NCI-H1930 (cell line): ENCODE measurements at places on chromosomes 7 and 10.

- no peak for DNase-seq
These were observed 1051.1 kb upstream of the AUTS2 start for GRCh38 chr7:68547181-68547580.

- no peak for DNase-seq
These were observed 174.2 kb upstream of the INHBA start for GRCh38 chr7:41877118-41877517.

DNA sequence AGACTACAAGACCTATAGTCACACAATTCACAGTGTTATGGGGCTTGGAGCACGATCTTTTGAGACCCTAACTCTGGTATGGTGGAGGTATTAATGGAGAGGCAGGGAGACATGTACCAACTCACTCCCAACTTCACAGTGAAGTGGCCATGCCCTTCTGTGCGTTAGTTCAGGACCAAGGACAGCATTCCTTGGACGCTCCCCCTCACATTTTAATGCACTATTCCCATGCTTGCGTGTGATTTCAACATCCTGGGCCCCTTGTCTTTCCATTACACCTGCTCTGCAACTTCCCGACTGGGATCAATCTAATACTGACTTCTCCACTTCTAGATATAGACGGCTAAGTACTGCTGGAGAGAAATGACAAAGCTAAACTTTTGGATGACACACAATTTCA is 72.7 kb downstream of the PLCE1 start:
- no peak for DNase-seq

DNA sequence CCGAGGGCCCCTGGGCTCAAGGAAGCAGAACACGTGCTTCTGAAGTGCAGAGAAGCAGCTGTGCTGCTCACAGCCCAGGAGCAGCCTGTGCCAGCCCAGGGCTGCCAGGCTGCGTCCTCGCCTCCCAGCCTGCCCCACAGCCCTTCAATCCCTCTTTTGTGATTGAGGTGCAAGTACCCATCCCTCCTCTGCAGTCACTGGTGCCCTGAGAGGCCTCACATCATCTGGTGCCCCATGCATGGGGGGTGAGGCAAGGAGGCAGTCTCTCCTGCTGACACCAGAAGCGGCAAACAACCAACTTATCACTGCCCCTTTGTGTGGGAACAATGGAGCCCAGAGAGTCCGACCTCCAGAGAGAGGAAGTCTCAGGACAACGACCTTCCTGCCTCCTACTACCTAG is 49.8 kb upstream of the FGFR2 start:
- no peak for DNase-seq

DNA sequence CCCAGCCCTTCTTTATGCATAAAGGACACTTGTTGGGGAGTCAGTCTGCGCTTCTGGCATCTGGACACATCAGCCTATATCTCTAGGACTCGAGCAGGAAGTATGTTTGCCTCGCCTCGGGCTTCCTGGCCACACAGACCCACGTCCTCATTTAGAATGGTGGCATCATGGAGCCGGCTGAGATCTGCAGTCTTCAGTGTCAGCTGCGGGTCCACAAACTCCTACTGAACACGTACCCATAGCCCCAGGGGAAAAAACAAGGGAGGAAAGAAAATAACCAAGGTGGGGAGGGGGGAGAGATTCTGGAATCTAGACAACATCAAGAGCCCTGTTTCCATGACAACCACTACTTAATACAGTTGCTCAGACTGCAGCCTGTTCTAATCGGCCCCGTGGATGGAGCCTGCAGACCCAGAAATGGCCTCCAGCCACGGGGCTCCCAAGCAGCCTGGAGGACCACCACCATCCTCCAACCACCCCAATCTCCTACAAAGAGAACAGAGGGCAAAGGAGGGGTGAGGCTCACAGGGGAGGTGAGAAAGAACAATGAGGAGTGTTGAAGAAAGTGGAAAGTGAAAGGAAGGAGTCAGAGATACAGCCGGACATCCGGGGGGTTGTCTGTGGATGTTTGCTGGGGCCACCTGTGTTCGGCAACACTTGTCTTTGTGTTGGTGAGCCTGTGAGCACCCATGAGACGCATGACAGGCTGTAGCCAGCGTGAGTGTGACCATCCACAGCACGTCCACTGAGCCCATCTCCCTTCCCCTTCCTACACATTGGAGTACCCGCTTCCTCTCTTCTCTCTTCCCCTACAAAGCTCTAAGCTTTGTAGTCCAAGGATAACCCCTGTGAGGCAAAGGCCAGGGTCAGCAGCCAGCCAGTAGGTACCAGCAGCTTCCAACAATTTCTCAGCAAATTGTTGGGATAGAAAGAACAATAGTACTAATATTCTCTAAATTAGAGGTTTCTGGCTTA is 141.0 kb downstream of the PLXNA4 start:
- DNase-seq, result no peak

DNA sequence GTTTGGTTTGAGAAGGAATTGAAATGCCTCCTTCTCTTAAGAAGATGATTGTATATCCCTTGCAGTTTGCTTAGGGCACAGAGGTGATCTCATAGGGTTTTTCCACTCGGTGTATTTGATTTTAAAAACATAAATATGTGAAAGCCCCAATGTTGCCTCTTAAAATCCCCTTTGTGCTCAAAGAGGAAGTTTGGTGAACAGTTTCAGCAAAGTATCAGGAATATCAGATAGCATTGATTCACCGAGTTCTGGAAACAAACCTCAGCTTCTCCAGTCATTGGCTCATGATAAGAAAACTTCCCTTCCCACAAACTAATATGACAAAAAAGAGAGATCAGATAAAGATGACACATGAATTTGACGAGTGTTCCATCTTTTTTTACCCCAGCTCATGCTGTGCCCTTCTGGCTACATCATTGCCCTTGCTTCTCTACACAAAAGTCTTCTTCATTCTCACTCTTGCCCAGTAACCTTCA is 20.1 kb upstream of the SMNDC1 start:
- DNase-seq, result no peak

DNA sequence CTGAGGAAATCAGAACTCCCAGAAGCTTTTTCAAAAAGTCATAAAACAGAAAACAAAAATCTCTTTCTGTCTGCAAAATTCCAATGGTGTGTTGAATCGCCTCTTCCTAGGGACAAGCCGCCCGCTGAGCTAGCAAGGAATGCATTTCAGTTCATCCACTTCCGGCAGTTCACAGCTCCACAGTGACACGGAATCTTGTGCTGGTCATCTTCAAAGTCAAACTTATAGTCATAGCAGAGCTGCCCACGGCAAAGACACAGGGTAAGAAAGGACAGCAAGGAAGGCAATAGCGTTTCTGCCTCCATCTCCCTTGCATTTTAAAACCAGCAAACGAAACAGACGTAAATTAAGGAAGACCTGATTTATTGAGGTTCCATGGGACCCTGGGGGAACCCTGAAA is 111.2 kb downstream of the GALNT11 start:
- no peak for DNase-seq

DNA sequence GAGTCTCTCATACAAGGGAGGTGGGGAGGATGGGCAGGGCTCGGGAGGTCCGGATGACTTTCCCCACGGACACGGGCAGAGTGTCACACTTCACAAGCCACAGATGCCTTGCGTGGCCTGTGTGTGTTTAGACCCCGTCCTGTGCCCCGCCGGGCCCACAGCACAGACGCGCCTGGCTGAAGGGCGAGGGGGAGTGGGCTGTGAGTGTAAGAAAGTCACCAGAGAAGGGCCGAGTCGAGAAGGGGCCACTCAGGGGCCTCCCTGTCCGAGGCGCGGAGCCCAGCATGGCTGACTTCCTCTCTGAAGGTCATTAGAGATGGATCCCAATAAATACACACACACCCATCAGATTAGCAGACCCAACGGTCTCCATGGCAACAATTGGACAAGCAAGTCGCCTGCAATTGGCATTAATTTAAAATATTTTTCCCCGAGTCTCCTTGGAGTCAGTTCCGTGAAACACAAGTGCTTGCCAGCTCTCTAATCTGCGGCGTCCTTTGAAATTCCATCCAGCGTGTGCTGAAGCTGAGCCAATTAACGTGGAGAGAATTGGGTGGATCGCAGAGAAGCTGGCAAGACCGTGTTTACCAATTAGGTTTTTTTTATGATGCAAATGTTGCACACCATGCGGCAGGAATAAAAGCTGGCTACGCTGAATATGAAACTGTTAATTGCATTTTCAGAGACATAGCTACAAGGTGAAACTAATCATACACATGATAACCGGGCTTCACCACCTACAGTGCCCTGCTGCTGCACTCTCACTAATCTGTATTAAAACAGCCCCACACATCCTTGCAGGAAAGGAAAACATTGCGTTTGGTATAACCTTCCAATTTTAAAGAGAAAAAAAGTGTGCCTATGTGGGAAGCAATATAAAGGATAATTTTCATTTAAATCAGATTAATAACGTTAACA is 571.2 kb downstream of the PTPRN2 start:
- DNase-seq, result no peak

- DNase-seq, result no peak
These were observed 38.9 kb downstream of the PARD3 start for GRCh38 chr10:34776090-34776690.

- no peak for DNase-seq
These were observed 3.4 kb downstream of the CAV1 start for GRCh38 chr7:116528008-116528789.

DNA sequence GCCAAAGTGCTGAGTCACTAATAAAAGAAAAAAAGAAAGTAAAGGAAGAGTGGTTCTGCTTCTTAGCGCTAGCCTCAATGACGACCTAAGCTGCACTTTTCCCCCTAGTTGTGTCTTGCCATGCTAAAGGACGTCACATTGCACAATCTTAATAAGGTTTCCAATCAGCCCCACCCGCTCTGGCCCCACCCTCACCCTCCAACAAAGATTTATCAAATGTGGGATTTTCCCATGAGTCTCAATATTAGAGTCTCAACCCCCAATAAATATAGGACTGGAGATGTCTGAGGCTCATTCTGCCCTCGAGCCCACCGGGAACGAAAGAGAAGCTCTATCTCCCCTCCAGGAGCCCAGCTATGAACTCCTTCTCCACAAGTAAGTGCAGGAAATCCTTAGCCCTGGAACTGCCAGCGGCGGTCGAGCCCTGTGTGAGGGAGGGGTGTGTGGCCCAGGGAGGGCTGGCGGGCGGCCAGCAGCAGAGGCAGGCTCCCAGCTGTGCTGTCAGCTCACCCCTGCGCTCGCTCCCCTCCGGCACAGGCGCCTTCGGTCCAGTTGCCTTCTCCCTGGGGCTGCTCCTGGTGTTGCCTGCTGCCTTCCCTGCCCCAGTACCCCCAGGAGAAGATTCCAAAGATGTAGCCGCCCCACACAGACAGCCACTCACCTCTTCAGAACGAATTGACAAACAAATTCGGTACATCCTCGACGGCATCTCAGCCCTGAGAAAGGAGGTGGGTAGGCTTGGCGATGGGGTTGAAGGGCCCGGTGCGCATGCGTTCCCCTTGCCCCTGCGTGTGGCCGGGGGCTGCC is at the start of gene IL6:
Gene IL6 (plus strand): TSS at position 294 of the 807 bp plus-strand sequence. CDS start 63 bp downstream, at position 357.
- DNase-seq, result no peak

GRCh38 chr10:75102830-75103673 is 8.4 kb upstream of the SAMD8 start:
- no peak for DNase-seq

- DNase-seq, result no peak
These were observed 117.3 kb downstream of the FAM53B start for GRCh38 chr10:124626759-124627380.
